ENCODE measurements at places on chromosomes 2 and 18.

DNA sequence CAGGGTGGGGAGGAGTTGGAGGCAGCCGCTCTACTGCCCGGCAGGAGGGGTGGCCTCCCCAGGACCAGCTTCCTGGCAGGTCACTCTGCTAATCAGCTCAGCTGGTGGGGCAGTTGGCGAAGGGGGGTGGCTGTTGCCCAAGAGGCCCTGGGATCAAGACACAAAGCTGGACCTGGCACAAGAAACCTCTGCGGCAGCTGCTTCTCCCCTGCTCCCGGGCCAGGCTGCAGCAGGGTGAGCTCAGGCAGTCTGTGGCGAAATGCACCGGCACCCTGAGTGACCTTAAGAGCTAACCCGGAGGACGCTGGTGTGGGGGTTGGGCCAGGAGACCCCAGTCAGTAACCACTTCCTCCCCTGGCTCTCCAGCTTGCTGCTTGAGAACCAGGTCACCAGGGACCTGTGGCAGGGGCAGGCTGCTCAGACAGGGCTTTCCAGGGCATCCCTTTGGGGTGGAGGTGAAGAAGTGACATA, 31.1 kb downstream of the TOGARAM2 start:
- DNase-seq, result no peak

DNA sequence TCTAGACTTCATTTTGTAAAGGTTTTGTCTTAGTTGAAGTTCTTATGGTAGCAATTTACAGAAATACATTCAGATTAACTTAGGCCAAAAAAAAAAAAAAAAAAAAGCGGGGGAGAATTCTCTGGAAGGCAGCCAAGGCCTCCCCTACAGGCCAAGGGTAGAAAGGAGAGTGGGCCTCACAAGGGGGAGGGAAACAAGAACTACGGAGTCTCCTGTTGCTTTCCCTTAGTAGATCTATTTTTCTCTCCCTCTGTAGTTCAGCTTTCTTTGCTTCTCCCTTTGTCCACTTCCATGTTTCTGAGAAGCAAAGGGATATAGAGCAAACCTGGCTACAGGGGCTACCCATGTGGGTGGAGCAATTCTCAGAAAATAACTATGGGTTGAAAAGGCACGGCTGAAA, 2.4 kb upstream of the STK11IP start:
- no peak for DNase-seq

DNA sequence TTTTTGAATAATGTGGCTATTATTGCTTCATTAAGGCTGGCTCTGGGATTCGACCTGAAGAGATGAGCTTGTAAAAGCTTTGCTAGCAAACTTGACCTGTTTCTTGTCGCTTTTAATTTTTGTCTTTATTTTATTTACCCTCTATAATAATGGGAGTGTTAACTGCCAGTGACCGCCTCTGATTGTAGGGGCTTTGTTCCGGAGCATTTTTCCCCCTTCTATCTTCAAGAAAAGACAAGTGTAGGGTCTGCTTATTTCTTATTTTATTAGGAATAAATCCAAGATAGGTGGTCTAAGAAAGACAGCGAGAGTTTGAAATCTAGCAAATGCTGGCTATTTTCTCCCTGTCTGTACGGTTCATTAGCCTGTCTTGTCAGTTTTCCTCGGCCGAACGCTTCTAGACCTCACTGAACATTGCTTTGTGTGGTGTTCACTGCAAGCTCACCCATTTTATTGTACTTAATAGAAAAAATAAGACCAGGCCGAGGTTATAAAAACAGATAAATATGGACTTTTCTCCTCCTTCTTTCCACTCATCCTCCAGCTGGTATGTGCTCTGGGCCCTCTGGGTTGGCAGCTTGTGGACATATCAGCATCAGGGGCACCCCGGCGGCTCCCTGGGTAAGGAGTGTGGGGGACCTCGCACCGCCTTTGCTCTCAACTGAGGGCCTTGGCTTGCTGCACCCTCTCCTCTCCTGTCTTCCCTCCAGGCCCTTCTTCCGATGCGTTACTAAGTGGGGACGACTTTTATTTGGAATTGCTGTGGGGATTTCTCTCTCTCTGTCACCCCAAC, 8.5 kb downstream of the MEIS1 start:
- no peak for DNase-seq

GRCh38 chr18:56173542-56174220, 464.7 kb downstream of the TXNL1 start:
- DNase-seq, result no peak

DNA sequence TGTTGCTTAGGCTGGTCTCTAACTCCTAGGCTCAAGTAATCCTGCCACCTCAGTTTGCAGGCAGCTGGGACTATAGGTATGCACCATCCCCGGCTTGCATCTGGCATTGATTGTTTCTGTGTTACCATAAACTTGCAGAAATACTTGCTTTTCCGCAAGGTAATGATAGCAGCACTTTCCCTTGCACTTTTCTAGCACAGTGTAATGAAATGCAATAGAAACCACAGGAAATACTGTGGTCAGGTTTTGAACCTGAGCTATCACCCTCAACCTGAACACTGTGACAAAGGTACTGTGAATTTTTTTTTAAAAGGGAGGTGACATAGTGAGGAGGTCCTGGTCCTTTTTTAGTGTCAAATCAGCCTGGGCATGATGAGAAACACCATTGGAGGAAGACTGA, 38.3 kb downstream of the DHRS9 start:
- DNase-seq, result no peak
